ENCODE measurements at places on chromosomes 1 and 21.

DNA sequence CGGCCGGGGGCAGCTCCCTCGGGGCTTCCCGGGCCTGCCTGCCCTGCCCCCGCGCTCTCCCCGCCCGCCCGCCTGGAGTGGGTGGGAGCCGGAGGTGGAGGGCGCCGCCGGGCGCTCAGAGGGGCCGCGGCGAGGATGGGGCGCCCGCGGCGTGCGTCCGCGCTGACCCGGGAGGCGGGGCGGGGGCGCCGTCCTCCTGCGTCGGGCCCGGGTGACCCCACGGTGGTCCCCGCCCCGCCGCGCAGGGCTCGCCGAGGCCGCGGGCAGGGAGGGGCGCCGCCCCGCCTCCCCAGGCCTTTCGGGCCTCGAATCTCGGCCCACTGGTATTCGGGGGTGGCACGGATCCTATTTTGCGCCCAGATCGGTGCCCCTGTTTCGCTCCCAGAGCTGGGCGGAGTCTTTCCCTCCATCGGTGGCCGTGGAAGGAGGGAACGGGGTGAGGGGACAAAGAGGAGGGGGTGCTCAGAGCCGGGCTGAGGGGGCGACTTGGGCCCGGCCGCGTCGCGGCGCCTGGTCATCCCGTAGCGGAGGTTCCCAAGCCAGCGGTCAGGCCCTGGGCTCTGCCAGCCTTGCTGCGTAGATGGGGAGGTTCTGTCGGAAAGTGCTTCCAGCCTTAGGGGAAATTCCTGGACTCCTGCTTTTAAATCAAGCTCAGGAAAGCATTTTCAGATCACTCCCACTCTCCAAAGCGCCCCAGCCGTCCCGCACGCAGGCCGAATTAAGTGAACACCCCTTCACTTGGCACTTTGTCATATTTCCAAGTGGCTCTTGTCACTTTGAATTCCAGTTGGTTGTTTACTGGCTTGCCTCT is 545 bp downstream of the PATJ start:
- DNase-seq = no peak

GRCh38 chr1:8025671-8026144 is 401 bp downstream of the ERRFI1 start:
- DNase-seq = no peak

DNA sequence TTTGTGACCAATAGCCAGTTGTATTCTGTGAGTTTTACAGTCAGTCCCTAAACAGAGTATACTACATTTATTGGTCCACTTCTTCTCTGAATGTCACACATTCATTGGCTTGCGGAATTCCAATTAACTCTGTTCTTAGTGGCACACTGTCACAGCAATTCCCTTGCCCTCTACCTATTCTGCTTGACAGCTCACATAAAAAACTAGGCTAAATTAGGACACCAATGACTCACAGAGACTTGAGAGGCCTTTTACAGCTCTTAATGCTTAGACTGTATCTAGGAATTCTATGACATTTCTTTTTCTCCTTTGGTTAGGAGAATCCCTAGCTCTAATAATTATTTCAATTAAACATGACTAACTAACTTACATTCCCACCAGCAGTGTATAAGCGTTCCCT is 104.1 kb downstream of the NEGR1 start:
- DNase-seq = no peak

- no peak for DNase-seq
Measured at GRCh38 chr1:35886577-35887431, 3.8 kb downstream of the AGO1 start.

DNA sequence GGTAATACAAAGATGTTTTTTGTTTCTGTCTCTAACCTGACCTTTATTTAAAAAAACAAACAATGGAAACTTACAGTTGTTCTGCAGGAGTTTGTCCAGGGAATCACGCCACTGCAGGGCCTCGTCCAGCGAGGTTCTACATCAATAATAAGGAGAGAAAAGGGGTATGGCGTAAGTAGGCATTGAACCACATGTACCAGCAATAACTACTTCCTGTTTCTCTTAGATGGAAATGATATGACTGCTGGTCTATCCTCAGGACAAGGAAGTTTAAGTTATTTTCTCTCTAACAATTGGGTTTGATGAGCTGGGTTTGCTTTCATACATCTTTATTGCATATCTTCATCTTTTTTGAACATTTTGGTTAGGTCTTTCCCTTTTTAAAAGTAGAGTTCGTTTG is 40.9 kb downstream of the RGS5 start:
- DNase-seq = no peak

- DNase-seq = no peak
Measured at GRCh38 chr1:30372792-30373433, 350.5 kb downstream of the MATN1 start.

All from stimulated activated CD4-positive, alpha-beta T cell treated with anti-CD3 and anti-CD28 coated beads, Interleukin-15, amount 100 ng/mL, for 48 hours (primary cell).